Placental pericyte (primary cell): ENCODE measurements at places on chromosomes 16 and 17. TPM values are rescaled to one million over a fixed set of nuclear protein-coding genes. Genes with fewer than 3 reads are reported as not detected.

The KRTAP4-9 gene
- not detected in 2 replicates for total RNA-seq

The OR4D1 gene
- total RNA-seq, result not detected in 2 replicates

The ABCA8 gene
- 0.57 and 3.7 TPM in 2 replicates for total RNA-seq

The CDH11 gene
- 338 and 1,064 TPM in 2 replicates for total RNA-seq

The RPRML gene
- not detected in 2 replicates for total RNA-seq

The TAT gene
- total RNA-seq, result not detected in 2 replicates

The GALR2 gene
- 0.14 and 0.22 TPM in 2 replicates for total RNA-seq

The TBC1D26 gene
- total RNA-seq, result not detected in 2 replicates

The PRKCB gene
- total RNA-seq, result not detected in 2 replicates

The MPP3 gene
- total RNA-seq, result 8.8 and 14.3 TPM in 2 replicates

The TBX2 gene
- total RNA-seq, result 42.5 and 102 TPM in 2 replicates

The C17orf67 gene
- 0.57 and 1.1 TPM in 2 replicates for total RNA-seq

The P2RX1 gene
- total RNA-seq, result 5.3 and 8.5 TPM in 2 replicates
